ENCODE measurements at places on chromosomes 3 and 15.
A peak's percentile ranks its signal among the peaks of the same experiment; 100 is the strongest.

GRCh38 chr3:89955156-89955555, 847.7 kb downstream of the EPHA3 start:
- no peak for DNase-seq

DNA sequence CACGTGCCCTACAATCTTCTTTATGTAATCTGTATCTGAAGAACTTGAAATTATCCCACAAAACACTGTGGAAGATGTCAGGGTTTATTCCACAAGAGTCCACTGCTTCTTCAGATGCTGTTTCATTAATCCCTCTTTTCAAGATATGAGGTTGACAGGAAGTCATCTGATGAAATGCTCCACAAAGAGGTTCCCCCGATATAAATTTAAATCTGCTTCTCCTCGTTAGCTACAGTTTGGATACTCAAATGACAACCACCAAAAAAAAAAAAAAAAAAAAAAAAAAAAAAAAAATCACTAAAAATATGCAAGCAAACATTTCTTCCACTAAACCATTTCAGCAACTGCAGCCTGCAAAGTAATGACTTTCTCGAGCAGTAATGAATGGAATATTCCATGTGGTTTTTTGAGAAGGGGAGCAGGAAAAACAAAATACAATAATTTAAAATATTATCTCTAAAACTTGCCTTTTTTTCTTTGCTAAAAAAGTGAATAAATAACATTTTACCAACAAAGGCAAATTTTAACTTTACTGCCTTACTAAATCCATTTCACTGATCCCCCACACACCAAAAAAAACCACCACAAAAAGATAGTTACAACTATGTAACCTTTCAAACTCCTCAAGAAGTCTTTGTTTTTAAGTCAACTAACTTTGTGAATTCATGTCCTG, 37.8 kb downstream of the DLG1 start:
- DNase-seq: no peak

DNA sequence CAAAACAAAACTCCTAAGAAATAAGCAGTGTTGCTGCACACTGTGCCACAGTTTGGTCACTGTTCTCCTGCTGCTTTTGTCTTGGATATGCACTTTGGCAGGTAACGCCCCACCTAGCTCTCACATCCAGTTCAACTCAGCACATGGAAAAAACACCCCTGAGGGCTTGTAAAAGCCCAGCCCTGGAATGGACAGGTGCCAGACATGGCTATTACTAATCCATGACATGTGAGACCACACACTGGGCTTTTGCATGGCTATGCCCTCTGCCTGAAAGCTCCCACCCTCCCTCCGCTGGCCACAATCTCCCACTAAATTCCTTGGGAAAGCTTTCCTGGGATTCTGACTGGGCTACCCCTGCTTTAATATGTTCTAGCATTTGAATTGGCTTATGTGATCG, 24.7 kb upstream of the ZBED2 start:
- DNase-seq: peak; percentile 82

- peak; percentile 100 for DNase-seq
These were observed 252.2 kb upstream of the TBL1XR1 start for GRCh38 chr3:177449360-177450006.

DNA sequence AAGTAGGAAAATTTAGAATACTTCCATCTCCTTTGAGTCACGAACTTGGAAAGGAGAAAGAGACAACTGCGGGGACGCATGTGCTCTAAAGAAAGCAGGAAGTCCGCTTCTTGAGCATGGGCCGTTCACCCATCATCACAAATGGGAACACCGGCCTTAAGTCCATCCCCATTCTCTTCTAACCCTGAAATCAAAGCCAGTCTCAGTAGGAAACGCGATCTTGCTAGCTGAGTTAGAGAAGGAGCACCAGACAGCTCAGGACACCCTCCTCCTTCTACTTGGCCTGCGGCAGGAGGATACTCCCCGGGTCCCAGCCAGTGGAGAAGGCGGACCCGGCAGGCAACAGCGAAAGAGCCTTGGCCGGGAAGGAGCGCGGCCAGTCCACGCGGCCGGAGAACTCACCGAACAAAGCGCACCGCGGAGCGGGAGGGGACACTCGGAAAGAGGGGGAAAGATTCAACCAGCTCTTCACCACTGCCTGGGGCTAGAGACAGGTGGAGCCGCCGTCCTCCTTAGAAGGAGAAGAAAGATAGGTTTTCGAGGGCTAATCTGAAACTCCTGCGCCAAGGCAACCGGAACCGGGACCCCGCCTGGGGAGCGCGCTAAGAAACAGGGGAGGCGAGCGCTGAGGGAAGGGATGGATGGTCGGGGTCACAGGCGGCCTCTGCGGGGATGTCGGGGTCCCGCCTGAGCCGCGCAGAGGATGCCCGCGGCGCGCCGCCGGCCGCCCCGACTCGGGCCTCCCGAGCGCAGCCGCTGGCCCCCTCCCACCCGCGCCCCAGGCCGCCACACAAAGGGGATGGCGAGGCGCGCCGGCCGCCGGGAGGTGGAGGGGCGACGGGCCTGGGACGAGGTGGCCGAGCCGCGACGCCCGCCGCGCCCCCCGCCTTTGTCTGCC, 818 bp downstream of the SLC4A7 start:
- DNase-seq: peak; percentile 69

- DNase-seq: peak; percentile 31
These were observed 16.0 kb downstream of the STARD9 start for GRCh38 chr15:42591238-42591934.

- no peak for DNase-seq
These were observed 79.3 kb downstream of the ANO10 start for GRCh38 chr3:43542328-43543043.

DNA sequence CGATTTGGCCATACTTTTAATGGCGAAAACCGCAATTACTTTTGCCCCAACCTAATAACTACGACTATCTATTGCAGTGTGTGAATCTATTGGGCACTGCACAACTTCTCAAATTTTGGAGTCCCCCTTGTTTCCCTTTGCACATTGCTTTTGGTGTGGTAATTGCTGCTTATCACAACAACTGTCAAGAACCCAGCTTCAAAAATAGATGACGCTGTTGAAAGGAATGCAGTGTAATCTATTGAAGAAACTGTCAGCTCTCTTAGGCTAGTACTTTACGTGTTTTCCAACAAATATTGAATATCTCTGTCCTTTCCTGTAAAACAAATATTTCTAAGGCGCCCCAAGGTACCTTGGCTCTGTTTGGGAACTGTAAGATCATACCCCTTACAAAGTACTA, 222.8 kb upstream of the UBE2E2 start:
- DNase-seq: peak; percentile 62

- DNase-seq: peak; percentile 62
These were observed 14.4 kb downstream of the RNU5B-1 start for GRCh38 chr15:65318870-65319356.

DNA sequence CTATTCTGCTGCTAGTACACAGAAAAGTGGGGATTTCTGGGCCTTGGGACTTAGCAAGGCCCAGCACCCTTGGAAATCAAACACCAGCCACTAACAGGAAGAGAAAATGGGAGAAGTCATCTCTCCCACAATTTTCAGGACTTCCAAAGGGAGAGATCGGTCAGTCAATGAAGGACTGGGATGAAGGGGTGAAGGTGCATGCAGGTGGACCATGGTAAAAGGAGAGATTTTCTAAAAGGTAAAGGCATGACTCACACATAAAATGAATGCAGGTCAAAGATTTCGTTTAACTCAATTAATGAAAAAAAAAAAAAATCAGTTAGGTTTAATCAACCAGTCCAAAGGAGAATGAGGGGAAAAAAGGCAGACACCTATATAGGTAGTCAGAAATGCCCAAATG, 176.4 kb upstream of the PROK2 start:
- DNase-seq: no peak

GRCh38 chr3:67529915-67530314, 124.5 kb downstream of the SUCLG2 start:
- no peak for DNase-seq

DNA sequence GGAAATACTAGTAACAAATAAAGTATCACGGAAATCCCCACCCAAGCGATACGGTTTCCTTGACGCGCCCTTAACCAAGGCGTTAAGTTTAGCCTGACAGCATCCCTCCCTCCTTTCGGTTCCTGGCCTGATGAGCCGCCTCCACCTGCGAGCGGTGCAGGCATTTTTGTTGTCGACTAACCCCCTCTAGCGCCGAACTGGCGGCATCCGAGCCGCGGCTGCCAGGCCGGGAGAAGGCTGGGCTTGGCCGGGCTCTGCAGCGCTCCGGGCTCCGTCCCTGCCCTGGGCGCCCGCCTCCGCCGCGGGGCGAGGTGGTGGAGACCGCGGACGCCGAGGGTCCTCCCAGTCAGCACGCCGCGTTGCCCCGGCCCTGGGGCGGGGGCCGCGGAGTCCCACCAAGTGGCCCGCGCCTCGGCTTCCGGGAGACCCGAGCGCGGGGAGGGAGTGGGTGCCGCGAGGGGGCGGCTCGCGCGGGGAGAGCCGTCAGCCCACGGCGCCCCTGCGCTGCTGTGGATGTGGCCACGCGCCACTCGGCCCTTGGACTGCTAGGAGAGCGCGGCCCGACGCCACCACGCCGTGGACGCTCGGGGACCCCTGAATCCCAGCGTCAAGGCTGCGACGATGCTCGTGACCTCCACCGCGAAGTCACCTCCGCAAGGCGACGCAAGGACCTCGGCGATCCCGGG, 1.1 kb upstream of the EPHA6 start:
- DNase-seq: peak; percentile 48

DNA sequence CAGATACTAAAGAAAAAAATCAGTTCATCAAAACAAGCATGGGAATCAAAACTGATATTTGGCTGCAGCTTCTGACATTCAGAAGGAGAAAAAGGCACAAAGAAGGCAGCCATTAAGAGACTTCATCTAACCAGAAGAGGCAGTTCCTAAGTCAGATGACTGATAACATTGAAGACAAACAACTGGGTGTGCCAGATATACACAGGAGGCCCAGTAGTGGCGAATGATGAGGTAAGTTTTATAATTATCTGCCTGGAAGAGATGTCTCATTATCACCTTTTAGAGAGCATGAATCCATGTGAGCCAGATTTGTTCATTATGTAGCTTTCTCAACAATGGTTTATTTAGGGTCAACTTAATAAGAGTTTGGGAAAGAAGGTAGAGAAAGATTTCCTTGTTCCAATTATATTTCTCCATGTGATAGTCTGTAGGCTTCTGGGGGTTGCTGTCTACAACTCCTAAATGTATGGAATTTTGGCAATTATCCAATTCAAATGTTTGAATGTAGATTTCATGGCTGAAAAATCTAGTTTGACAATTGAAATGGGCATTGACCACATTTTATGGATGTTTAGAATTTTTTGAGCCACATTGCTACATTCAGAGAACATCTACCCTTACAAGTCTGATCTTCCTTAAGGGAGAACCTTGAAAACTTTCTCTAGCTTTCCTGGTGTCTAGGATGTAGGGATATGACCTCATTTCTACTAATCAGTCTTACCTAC, 50.4 kb upstream of the RASGRF1 start:
- DNase-seq: no peak

DNA sequence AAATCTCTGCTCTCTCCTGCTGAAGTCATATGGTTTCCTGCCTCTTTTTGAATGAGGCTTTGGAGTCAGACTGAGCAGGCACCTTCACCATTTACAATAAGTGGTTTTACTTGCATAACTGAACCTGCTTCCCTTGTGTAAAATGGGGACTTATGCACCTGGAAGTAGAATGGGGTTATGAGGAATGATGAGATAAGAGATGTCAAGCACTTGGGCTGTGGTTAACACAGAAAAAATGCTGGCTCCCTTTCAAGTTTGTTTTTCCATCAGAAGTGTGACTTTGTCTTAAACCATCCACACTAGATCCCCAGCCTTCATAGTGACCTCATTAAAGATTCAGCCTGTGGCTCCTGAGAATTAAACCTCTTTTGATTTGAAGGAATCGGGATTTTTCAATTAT, 5.2 kb downstream of the EXOSC7 start:
- DNase-seq: peak; percentile 89

DNA sequence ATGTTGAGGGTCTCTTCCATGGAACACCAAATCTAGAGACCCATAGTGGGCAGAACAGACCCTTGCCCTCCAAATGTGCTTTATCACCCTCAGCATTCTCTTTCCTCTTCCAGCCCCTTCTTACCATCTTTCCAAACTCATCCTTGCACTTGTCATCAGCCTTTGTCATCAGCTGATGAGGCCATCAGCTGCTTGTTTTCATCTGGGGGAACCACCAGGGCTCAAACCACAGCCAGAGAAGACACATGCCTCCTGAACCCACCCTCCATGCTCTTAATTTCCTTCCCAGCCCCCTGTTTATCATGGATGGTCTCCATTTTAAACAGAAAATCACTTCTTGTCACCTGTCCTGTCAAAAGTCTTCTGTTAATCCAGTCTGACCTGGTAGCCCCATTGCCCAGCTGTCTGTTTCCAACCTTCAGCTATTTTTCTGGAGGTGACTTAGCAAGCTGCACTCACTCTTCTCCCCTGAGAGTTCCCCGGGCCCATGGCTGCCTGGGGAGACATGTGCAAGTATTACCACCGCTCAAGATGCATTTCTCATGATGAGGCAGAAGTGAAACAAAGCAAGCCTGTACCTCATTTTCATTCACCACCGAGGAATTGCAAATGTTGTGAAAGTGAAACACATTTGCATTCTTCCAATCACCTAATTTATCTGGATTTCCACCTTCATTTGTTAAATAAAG, 14.7 kb upstream of the SYNM start:
- no peak for DNase-seq

- DNase-seq: peak; percentile 2
These were observed 20.9 kb downstream of the KBTBD8 start for GRCh38 chr3:67018789-67019526.

DNA sequence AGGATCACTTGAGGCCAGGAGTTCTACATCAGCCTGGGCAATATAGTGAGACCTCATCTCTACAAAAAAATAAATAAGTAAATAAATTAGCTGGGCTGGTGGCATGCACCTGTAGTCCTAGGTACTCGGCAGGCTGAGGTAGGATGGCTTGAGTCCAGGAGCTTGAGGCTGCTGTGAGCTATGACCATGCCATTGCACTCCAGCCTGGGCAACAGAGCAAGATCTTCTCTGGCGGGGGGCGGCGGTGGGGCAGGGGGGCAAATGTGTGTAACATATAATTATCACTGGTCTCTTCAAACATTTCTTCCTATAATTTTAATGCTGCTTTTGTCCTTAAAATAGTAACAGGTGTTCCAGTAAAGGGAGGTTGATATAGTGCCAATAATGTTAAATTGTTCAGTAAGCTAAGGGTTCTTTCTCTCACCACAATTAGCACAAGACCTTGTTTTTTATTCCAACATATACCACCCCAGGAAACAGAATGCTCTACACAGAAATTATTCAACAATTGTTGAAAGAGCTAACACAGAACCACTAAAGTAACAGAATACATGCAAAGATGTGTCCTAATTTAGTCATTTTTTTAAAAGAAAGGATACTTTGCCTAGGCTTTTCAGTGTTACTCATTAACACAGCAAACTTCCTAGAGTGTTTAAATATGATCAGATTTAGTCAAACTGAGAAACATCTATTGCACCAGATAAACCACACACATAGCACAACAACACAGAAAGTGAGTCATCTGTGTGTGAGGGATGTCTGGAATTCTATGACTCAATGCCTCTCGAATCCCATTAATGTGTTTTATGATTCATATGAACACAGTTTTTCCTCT, 29.1 kb downstream of the ANKRD28 start:
- peak; percentile 99 for DNase-seq

- DNase-seq: peak; percentile 22
These were observed 2.1 kb upstream of the PRR20G start for GRCh38 chr3:127289706-127290575.
